ENCODE measurements at places on chromosomes 11 and 22.

GRCh38 chr11:129055196-129055595 lies 112.5 kb upstream of the TP53AIP1 start:
- DNase-seq, result no peak

DNA sequence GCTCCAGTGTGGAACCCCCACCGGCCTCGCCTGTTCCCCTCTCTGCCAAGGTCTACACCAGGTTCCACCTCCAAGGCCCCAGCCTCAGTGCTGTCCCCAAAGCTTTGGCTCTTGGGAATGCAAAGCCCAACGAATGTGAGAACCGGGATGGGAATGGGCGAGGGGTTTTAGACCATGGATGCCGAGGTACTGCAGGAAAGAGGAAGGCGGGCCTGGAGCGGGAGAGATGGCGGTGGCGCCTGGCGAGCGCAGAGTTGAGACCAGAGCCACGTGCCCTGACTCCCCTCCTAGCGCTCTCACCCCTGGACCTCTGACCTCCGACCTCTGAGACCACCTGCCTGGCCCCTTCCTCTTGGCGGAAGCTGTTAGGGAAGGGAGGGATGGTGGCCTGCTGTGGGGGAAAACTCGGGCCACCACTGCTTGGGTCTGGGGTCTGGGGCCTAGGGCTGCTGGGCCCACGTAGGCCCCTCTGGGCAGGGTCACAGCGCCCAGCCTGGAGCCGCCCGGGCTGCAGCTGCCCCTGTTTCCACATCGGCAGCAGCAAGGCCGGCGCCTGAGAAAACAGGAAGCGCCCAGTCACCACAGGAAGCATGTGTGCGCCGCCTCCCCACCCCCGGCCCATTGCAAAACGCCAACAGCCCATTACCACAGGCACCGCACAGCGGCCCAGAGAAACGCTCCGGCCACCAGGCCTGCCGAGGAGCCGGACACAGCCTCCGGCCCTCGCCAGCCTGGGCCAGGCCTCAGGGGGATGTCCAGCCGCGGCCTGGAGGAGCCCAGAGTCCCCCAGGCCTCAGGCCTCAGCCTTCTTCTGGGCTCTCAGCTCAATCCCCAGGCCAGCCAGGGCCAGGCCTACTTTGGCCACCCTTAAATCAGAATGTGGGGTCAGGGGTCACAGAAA lies 13.8 kb upstream of the SLC39A13 start:
- DNase-seq, result peak; percentile 50

DNA sequence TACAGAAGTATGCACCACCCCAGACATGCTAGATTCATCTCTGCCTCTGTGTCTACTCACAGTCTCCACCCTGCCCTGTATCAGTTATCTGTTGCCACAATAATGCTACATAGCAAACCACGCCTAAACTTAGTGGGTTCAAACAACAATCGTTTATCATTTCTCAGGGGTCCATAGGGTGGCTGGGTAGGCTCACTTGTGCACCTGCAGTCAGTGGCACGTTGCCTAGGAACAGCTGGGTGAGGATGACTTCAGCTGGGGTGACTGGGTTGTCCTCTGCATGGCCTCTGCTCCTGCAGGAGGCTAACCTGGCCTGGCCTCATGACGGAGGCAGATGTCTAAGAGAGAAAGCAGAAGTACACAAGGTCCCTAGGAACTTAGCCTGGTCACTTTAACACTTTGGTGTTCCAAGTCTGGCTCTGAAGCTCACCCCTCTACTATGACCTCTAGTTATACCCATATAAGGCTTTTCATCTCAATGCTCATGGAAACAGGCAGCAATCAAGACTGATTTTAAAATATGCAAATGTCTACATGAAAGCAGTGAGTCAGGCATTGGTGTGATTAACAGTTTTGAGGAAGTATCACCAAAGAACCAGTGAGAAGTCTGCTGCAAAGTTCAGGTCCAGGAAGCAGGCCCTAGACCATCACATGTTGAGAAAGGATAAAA lies 10.7 kb downstream of the OLFML1 start:
- no peak for DNase-seq

DNA sequence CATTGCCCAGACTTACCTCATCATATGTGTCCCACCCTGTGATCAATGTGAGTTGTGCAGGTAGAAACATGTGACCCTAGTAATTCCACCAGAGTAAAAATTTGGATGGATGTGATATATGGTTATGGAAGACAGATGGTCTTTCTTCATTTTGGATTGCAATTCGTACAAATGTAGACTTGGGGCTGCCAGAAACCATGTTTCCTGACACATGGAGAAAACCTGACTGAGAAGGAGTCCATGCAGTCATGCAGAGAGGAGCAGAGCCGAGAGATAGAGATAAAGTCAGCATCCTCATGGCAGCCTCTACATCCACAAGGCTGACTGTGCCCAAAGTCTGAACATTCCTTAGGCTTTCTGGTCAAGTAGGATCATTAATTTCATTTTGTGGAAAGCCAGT lies 678.1 kb upstream of the KIRREL3 start:
- DNase-seq, result no peak

GRCh38 chr11:105713106-105713505 lies 103.2 kb downstream of the GRIA4 start:
- no peak for DNase-seq

GRCh38 chr11:62267576-62267975 lies 2.4 kb upstream of the SCGB2A2 start:
- no peak for DNase-seq

DNA sequence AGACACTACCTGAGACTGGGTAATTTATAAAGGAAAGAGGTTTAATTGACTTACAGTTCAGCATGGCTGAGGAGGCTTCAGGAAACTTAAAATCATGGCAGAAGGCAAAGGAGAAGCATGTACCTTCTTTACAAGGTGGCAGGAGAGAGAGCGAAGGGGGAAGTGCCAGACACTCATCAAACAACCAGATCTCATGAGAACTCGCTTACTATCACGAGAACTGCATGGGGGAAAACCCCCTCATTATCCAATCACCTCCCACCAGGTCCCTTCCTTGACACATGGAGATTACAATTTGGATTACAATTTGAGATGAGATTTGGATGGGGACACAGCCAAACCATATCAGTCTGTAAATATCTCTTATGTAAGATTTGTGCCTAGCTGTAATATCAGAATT lies 50.9 kb upstream of the ATXN10 start:
- no peak for DNase-seq

Data from activated T-cell treated with anti-CD3 and anti-CD28 coated beads for 1 hour (primary cell).